ENCODE measurements at places on chromosomes 5 and 9.
A peak's percentile ranks its signal among the peaks of the same experiment; 100 is the strongest.

GRCh38 chr9:87611776-87612175, 114.1 kb downstream of the DAPK1 start:
- no peak for DNase-seq

GRCh38 chr9:80790764-80791163, 898.6 kb downstream of the TLE1 start:
- no peak for DNase-seq

DNA sequence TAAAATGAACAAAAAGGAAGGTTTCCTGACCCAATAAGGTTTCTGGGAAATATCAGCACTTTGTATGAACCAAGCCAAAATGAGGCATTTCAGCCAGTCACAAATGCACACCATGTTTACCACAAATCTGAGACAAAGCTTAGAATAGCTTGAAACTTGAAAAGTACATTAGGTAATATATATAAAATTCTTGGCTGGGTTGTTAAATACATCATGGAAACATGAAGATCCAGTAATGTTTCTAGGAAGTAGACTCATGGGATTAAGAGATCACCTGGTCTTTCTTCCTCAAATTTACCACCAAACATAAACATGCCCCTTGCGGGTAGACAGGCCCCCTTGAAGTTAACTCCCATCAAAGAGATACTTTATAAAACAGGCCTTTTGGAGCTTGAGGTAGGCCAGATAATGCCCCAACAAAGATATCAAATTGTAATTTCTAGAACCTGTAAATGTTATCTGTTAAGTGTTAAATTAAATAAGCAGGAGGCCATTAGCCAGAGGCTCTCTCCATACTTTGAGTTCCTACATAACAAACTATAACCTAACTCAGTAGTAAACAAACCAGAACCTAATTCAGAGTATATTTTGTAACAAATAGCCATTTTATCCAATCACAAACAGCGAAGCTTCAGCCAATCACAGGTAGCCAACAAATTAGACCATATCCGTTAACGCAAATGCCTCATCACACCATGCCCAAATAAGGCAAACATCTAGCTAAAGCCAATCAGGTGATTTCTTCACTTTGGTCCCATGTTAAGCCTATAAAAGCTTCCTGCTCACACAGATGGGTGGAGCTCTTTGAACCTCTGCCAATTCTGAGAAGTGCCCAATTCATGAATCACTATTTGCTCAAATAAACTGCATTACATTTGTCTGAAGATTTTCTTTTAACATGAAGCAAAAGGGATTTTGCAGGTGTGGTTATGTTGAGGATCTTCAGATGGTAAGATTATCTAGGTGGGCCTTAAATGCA, 127.9 kb upstream of the TARS1 start:
- peak; percentile 6 for DNase-seq

DNA sequence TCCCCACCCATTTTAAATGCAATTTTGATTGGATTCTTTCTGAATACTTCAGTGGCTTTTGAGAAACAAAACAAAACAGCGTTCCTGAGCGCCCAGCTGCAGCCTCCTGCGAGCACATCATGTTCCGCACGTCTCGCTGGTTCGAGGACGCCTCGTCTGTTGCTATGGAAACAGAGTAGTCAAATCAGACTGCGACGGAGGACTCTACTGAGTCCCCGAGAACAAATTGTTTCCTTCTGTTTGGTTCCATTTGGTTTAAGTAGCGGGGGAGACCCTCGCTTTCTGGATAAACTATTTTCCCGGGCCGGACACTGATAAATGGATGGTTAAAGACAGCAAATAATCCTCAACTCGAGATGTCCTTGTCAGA, 69.0 kb downstream of the SLC28A3 start:
- peak; percentile 92 for DNase-seq

- no peak for DNase-seq
These were observed 22.0 kb upstream of the TIFAB start for GRCh38 chr5:135473956-135474670.

DNA sequence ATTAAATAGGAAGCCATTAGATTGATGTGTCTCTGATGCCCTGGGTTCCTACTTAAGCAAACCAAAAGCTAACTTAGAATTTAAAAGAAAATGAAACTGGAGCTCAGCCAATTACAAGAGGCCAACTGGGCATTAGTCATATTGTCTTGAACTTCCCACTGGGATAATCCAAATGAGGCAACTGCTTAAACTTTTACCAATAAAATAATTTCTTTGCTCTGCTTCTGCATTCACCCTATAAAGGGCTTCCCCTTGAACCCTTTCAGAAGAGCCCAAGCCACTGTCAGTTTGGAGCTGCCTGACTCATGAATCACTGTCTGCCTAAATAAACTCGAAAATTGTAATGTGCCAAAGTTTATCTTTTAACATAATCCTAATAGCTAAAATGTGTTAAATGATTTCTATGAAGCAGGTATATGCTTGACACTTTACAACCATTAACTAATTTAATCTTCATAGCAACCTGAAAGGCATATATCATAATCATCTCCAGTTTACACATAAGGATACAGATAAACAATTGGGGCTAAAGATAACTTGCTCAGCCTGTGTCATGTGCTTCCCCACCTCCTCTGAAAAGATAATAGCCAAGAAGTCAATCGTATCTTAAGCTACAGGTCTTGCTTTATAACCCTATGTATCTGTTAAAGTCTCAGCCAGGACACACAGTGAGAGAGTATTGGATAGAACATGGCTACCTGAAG, 11.5 kb downstream of the GPR150 start:
- DNase-seq: no peak

- DNase-seq: peak; percentile 16
These were observed 133.1 kb downstream of the RORB start for GRCh38 chr9:74630228-74630627.

DNA sequence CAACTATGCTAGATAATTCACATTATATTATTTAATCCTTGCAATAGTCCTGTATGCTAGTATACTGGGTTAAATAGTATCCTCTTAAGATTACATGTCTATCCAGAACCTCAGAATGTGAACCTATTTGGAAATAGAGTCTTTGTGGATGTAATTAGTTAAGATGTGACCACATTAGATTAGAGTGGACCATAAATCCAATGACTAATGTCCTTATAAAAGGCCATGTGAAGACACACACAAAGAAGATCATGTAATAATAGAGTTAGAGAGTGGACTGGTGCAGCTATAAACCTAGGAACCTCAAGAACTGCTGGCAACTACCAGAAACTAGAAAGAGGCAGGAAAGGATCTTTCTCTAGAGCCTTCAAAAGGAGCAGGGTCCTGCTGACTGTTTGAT, 263.6 kb upstream of the PTGER4 start:
- no peak for DNase-seq

GRCh38 chr5:16884595-16884994, 51.5 kb downstream of the MYO10 start:
- DNase-seq: no peak

GRCh38 chr5:10320793-10321192, 13.1 kb upstream of the CMBL start:
- no peak for DNase-seq

GRCh38 chr9:78472111-78472510, 175.2 kb downstream of the PSAT1 start:
- DNase-seq: no peak

DNA sequence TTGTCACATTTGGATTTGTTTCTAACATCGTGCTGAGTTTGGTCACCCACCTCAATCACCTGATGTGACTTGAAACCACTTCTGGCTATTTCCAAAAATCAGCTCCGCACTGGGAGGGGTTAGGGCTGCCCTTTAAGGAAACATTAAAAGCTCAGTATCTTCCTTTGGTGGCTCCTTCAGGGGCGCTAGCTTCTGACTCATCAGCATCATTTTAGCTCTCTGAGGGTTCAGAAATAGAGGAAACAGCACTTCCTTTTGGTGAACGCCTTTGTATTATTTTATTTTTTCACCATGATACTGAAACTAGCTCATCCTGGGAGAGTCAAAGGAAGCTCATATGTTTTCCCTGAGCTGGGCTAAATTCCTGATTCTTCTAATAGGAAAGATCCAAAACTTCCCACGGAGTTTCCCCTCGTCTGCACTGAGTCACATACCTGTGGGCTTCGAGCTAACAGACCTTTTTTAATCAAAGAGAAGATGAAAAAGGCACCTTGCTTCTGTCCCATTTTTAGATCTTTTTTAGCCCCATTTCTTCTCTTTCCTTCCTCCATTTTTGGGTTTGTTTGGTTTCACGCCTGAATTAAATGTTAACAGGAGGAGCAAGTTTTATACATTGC, 48.2 kb downstream of the ROPN1L start:
- no peak for DNase-seq

DNA sequence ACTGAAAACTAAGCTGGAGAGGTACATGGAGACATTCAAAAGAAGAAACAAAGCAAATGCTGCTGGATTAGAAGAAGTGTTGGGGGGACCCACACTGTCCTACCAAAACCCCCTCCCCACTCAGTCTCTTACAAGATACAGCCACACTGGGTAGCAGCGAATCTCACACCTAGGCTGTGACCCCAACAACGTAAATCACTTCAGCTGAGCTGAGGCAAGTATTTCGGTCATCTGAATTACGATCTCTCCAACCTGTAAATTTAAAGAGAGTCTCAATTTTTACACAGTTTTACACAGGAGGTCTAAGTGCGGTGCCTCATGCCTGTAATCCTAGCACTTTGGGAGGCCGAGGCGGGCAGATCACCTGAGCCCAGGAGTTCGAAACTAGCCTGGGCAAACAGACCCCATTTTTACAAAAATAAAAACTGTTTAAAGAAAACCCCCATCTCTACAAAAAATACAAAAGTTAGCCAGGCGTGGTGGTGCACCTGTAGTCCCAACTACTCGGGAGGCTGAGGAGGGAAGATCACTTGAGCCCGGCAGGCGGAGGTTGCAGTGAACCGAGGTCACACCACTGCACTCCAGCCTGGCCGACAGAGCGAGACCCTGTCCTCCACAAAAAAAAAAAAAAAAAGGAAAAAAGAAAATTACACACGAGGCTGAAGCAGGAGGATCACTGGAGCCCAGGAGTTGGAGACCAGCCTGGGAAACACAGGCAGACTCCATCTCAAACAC, 3.4 kb downstream of the CAMSAP1 start:
- DNase-seq: no peak

DNA sequence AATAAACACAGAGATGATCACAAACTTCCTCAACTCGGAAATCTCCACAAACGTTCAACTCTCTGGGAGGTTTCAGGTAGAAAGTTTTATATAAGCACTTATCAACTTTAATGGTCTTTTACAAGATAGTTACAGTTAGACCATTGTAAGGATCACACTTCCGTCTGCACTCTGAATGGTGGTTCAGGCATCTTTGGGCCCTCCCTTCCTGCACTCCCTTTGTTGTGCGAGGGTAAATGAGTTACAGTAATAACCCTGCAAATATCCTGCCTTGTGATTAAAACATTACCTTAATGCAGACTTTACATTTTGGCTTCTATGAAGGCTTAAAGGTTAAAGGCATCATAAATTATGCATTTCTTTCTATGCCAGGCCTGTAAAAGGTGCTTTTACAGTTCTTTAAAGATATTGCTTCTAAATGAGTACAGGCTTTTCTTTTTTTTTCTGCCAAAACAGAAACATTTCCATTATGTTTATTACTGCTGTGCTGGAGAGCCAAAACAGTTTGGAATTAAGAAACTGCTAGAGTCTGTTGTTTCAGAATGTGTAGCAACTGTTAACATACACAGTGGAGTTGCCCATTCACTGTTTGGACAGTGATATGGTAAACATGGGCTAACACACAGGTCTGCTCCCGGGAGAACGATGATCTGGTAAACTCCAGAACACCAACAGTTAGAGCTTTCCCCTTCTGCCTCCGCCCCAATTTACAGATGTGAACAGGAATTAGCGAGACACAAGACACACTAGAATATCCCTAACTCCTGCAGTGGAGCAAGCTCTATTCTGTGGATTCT, 1.1 kb downstream of the PRUNE2 start:
- DNase-seq: no peak

- no peak for DNase-seq
These were observed 4.4 kb upstream of the TMEM268 start for GRCh38 chr9:114606597-114607207.

DNA sequence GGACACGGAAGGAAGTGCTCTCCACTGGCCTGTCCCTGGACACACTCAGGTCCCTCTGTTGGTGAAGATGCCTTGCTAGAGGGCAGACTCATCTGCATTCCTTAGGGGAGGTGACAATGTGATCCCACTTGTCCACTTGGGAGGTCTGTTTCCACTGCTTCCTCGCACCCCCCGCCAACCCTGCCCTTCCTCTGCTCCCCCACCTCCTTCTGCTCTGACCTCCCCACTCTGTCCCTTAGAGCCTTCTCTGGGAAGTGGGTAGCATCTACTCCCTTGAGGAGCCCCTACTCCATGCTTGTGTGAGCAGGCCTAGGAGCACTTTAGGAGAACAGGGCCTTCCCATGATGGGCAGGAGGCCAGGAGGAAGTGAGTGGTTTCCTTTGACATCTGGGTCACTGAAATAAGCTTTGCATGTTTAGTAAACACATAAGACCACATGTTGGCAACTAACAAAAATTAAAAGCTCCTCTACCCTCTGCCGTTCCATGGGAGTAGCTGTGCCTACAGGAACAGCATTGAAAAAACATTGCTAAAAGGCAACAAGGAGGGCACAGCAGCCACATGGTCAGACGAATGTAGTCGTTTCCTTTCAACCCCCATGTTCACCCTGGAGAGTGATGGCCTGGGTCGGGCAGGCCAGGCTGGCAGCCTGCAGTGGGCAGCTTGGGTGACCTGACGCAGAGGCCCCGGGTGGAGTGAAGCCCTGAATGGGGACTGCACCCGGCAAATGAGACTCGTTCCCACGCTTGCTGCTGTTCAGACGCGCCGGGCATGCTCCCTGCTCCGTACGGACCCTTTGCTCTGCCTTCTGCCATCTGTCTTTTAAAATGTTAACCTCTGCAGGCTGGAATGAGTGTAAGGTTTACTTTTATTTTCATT, 634.0 kb downstream of the IRX1 start:
- no peak for DNase-seq

DNA sequence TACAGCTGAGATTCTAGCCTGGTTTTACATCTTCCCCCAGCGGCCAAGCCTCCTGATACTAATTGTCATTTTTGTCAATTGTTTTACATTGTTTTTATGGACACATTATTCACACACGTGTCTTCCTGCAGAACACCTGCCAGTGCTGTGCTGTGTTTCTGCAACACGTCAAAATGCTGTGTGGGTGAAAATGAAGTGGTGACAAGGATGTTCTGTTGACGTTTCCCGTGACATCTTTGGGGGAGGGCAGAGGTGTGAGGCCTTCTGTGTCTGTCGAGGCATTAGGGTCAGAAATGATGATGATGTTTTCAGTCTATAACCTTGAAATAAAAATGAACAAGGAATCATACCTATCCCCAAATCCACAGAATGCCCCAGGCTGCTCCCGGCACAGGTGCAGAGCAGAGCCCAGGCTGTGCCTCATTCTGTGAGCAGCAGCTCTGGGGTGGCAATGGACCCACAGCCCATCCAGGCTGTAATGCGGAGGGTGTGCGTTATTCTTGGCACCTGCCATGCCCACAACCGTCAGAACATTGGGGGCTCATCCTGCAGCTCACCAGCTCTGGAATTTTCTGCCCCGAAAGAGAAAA, 23.6 kb upstream of the CEP72 start:
- DNase-seq: no peak

GRCh38 chr9:6441269-6441668, 28.3 kb downstream of the UHRF2 start:
- no peak for DNase-seq

Measured in GM23338 (cell line).